ENCODE measurements at places on chromosomes 13 and 19.

GRCh38 chr19:50679177-50680125 lies 30.2 kb downstream of the C19orf81 start:
- peak; percentile 90 for DNase-seq

GRCh38 chr13:19622193-19622592 lies 11.3 kb upstream of the MPHOSPH8 start:
- no peak for DNase-seq

DNA sequence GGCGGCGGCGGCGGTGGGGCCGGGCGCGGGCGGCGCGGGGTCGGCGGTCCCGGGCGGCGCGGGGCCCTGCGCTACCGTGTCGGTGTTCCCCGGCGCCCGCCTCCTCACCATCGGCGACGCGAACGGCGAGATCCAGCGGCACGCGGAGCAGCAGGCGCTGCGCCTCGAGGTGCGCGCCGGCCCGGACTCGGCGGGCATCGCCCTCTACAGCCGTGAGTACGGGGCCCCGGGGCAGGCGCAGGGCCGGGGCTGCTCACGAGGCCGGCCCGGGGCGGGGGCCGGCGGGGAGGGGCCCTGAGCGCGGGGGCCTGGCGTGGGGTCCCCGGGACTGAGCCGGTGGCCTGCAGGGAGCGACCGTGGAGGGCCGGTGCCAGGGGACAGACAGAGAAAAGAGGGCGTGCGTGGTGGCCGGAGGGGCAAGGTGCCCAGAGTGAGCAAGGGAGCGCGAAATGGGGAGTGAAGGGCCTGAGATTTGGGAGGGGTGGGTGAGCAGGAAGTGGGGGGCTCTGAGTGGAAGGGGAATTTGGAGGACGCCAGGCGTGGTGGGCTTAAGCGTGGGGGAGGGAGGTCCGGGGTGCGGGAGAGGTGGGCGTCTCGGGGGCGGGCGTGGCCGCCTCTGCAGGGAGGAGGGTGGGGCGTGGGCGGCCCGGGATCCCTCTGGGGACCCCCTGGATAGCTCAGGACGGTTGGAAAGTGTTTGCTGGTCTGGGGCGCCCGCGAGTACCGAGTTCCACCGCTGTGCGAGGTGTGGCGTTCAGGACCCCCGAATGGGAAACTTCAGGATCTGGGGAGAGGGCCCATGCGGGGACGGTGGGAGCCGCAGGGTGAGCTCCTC lies 575 bp downstream of the CARM1 start:
- no peak for DNase-seq

DNA sequence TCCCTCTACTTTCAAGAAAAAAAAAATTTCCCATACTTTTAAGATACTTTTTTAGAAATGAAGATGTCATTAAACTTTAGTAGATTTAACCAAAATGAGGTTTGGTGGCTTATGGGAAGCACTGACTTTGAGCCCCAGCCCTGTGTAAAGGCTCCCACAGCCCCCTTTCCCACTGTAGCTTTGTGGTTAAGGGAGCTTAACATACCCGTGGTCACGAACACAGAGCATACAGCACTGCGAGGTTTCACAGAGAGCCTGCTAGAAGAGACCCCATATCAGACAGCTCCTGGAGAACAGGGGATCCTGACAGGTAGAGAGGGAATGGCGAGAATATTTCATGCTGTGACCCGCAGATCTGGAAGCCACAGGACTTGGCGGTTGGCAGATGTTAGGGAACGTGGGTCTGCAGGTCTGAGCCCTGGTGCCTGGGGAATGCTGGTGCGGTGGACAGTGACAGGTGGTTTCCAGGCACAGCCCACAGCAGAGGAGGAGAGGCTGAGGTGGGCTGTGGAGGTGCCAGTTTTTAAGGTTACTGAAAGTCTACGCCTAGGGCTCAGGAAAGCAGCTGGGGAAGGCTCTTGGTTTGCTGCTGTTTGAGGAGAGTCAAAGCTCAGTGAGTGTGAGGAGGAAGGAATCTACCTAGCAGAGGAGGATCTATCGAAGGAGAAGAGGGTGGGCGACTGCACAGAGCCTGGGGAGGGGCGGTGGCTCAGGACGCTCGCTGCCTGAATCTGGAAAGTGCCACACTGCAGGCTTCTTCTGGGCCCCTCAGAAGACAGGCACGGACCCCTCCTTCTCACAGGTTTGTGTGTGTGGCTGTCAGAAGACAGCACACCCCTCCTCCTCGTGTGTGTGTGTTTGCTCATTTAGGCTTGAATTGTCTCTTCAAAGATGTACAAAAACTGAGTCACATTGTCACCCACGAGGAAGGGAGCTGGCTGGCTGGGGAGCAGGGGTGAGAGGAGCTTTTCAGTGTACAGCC lies 49.9 kb downstream of the SLC7A9 start:
- DNase-seq, result no peak

GRCh38 chr13:94323764-94324758 lies 155.4 kb downstream of the DCT start:
- DNase-seq, result no peak

GRCh38 chr13:19173752-19174151 lies 7.9 kb downstream of the TUBA3C start:
- no peak for DNase-seq

DNA sequence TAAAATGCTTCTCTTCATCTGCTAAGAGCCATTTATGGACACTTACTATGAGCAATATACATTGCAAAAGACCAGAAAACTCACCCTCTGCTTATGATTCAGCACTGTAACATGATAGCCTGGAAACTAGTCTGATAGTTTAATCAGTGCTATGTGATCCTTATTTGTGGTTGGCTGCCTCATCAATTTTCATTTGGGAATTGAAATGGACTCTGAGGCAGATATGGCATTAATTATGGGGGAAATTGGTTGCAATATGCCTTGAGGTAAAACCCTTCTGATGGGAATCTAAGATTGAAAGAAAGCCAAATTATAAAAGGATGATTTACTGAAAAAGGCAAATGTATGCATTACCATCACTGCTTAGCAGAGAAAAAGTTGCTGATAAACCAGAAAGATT lies 33.5 kb downstream of the FAM216B start:
- no peak for DNase-seq

GRCh38 chr13:110445722-110446574 lies 115.6 kb downstream of the RAB20 start:
- no peak for DNase-seq

DNA sequence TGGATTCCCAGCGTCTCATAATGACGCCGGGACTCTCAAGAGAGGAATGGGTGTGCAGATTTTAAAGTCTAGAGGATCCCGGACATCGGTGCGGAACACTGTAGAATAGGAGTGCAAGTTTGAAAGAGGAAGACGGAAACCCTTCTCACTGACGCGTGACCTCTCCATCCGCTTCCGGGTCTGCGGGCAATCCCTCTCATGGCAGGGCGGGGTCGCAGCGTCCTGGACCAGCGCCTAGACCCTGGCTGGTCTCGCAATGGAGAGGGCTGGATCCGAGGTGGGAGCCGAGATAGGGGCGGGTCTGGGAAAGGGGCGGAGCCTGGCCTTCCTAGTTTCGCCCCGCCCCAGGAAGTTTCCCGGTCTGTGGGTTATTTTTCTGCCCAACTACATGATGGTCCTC lies 4.6 kb upstream of the ZNF845 start:
- DNase-seq, result peak; percentile 85

GRCh38 chr19:19758164-19758563 lies 25.3 kb upstream of the ZNF14 start:
- DNase-seq, result no peak

GRCh38 chr13:24275041-24275440 lies 34.3 kb upstream of the C1QTNF9 start:
- no peak for DNase-seq

- DNase-seq, result no peak
Observed at GRCh38 chr13:42709276-42709675, 72.1 kb upstream of the FAM216B start.

DNA sequence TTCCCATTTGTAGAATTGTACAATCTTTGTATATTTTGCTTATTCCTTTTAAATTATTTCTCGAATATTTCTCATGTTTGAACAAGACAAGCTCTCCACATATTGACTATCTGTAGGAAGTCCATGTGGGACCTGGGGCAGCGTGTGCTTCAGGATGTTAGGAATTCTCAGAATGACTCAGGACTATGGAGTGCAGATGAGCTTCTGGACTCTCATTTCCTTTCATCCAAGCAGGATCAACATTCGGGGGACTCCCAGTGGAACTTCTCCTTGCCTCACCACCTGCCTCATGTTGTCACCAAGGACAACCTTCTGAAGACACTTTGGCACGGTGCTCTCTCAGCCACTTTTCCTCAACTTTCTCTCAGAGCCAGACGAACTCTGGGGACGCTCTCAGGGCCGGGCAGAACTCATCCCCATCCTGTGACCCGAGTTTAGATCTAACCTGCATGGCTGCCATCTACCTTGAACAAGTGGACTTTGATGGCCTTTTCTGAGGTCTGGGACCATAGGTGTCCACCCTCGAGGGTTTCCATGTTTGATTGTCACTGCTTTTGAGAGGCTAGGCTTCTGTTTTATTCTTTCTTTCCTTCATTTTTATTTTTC lies 441.7 kb downstream of the IRS2 start:
- no peak for DNase-seq

DNA sequence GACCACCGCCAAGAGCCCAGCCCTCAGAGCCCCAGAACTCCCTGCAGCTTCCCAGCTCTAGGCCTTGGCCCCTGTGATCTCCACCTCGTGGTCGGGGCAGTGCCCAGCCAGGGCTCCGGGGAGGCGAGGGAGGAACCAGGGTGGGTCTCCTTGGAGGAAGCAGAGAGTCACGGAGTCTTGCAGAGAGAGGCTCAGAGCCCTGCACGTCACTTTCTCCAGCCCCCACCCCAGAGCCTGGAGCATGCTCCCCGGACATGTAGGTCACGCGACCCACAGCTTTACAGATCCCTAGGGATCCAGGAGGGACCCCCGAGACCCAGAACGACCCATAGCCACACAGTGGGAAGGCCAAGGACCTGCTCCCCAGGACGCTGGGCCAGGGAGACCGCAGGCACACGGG lies 11.9 kb downstream of the GADD45B start:
- no peak for DNase-seq

DNA sequence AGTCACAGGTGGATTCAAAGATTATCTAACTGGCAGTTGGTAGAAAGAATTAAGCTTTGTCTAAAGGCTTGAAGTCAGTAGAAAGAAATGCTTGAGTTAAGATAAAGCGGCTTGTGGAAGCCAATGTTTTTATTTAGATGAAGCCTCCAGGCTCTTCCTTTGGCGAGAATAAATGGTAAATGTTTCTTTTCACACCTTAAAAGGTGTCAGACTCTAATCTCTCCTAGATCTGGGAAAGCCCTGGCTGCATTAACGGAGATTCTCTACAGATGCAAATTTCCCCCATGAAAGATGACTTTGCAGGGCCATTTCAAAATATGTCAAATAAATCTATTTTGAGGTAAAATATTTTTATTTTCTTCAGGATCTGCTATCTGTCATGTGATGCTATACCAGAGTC lies 37.8 kb upstream of the PCCA start:
- no peak for DNase-seq

GRCh38 chr13:76331943-76332712 lies 554.1 kb downstream of the KCTD12 start:
- DNase-seq, result no peak

- DNase-seq, result no peak
Observed at GRCh38 chr13:80036845-80037504, 304.0 kb downstream of the SPRY2 start.

DNA sequence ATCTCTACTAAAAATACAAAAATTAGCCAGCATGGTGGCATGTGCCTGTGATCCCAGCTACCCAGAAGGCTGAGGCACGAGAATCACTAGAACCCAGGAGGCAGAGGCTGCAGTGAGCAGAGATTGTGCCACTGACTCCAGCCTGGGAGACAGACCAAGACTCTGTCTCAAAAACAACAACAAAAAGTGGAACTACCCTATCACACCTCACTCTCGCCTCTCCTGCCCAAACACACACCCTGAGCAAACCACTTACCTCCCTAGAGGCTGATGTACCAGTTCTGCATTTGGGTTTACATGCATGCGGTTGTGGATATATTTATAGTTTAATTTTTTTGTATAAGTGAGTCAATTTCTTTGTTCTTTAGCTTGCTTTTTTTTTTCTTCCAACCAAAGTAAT lies 7.7 kb upstream of the PTOV1 start:
- no peak for DNase-seq

- no peak for DNase-seq
Observed at GRCh38 chr19:47123406-47123805, 7.2 kb upstream of the SAE1 start.

- DNase-seq, result no peak
Observed at GRCh38 chr13:39311619-39312018, 273.4 kb downstream of the NHLRC3 start.

- DNase-seq, result no peak
Observed at GRCh38 chr19:10852098-10852800, 4.0 kb downstream of the C19orf38 start.

- DNase-seq, result peak; percentile 25
Observed at GRCh38 chr13:101283782-101284181, 132.5 kb downstream of the NALCN start.

DNA sequence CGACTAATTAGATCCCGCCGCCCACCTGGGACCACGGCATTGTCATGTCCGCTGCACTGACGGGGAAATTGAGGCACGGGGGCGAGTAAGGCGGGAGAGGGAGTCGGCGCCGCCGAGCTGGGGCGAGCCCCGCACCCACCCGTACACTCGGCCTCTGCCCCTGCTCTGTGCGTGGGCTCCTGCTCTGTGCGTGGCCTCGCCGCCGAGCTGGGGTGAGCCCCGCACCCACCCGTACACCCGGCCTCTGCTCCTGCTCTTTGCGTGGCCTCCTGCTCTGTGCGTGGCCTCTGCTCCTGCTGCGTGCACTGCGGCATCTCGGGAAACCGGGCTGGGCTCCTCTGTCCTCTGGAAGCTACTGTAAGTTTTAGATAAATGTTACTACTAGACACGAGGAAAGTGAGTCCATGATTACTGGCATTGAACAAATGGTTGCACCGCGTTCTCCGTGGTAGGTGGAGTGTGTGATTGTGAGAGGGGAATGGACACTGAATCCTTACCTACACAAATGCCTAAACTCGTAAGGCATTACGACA lies 826 bp upstream of the C1QTNF9 start:
- no peak for DNase-seq

DNA sequence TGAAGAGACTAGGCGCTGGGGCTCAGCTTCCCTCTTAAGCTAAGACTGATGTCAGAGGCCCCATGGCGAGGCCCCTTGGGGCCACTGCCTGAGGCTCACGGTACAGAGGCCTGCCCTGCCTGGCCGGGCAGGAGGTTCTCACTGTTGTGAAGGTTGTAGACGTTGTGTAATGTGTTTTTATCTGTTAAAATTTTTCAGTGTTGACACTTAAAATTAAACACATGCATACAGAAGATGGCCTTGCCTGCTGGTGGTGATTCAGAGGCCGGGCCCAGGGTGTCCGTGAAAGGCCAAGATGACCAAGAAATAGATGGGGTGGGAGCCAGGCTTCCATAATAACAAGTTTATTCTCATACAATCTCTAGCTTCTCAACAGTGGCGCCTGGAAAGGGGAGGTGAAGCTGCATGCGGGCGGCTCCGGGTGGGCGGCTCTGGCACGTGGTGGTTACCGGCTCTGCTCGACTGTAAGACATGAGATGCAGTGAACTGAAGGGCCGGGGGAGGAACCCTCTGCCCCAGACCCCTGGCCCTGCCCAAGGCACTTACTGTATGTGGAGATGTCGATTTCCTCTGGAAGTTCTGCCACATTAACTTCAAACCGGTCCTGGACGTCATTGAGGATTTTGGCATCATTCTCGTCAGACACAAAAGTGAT lies 10.5 kb downstream of the DDX39A start:
- no peak for DNase-seq

All from NCI-H1930 (cell line).